ENCODE measurements at places on chromosomes 7 and 10.

DNA sequence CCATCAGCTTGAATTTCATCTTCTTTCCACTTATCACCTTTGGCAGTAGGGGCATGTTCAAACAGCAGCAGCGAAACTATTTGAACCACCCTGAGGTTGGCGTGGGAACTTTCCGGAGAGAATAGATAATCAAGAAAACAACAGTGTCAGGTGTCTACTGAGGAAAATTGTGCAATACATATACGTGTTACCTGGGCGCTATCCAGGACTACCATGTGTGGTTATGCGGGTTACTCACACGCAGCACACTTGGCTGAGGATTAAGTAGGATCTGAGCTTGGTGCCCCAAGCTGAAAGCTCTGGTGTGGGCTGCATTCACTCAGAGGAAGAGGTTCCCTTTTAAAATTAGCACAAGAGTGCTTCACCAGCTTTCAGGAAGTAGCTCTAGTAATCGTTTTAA lies 8.8 kb upstream of the ABI1 start:
- no peak for DNase-seq

DNA sequence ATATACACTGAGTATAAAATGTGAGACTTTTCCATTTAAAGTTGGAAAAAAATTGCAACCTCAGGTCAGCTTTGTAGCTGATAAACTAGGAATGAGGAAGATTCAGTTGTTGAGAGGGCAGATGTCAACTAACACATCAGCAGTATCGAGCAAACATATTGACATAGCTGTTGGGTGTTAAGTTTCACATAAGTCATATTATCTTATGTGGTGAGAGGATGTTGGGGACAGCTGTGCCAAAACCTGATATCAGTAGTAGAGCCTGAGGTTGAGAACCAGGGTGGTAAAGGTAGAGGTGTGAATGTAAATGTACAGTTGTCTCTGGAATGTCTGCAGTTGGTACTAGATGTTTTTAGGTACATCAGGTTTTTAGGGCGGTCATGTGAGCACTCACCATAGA lies 5.0 kb downstream of the ZRANB1 start:
- no peak for DNase-seq

DNA sequence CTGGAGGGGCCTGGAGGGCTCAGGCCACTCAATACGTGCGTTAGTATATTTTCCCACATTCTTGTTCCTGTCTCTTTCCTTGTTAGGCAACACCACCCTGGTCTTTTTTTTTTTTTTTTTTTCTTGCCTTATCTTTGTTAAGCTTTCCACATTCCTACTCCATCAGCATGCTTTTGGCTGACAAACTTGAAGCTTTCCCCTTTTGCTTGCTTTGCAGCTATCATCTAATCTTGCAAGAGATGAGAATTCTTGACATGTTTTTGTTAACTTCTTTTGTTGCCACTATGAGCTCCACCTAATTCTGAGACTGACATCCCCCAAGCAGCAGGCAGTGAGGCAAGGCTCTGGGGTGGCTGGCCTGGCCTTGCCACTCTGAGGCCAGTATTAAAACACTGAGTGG lies 52.5 kb upstream of the NRP1 start:
- DNase-seq: no peak

DNA sequence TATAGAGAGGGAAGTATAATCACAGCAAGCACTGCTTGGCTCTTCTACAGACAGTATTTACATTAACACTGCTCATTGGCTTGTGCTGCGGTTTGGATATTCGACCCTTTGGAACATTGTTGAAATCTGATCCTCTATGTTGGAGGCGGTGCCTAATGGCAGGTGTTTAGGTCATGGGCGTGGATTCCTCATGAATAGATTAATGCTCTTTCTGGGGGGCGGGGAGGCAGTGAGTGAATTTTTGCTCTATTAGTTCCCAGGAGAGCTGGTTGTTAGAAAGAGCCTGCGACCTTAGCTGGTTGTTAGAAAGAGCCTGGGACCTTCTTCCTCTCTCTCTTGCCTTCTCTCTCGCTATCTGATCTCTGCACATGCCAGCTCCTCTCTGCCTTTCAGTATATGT lies 77.3 kb upstream of the SVIL start:
- DNase-seq: no peak

All from NCI-H446 (cell line).